ENCODE measurements at places on chromosomes 6 and 20. TPM values are rescaled to one million over a fixed set of nuclear protein-coding genes. Genes with fewer than 3 reads are reported as not detected.

Gene ELOVL4
- 5.4 TPM for total RNA-seq

Gene TUBB2B
- 3.9 TPM for total RNA-seq

Gene PDCD2
- total RNA-seq, result 43.0 TPM

Gene CLPSL1
- not detected for total RNA-seq

Gene PRDM13
- not detected for total RNA-seq

Gene ECT2L
- total RNA-seq, result not detected

Gene LAMA2
- 85.8 TPM for total RNA-seq

Gene NMBR
- 0.07 TPM for total RNA-seq

Gene RRAGD
- 3.8 TPM for total RNA-seq

Gene STK35
- total RNA-seq, result 21.9 TPM

Gene VGLL2
- total RNA-seq, result not detected

Gene HDGFL1
- total RNA-seq, result not detected

Gene MBOAT1
- total RNA-seq, result 1.3 TPM

Gene MUC22
- not detected for total RNA-seq

Gene SIRPD
- not detected for total RNA-seq
